ENCODE measurements at places on chromosomes 2 and 18. TPM values are rescaled to one million over a fixed set of nuclear protein-coding genes. Genes with fewer than 3 reads are reported as not detected.

The PAX8 gene
- 5.4 TPM for total RNA-seq

The INHBB gene
- total RNA-seq: 0.20 TPM

The IL37 gene
- 2.6 TPM for total RNA-seq

- DNase-seq: no peak
Observed at GRCh38 chr2:130843321-130843985, 6.7 kb downstream of the ARHGEF4 start.

Measured in transverse colon (tissue), 4 donors.